ENCODE measurements at places on chromosomes 4 and X. TPM values are rescaled to one million over a fixed set of nuclear protein-coding genes. Genes with fewer than 3 reads are reported as not detected.

RAB33A gene
- total RNA-seq = not detected

TECRL gene
- not detected for total RNA-seq

DMP1 gene
- not detected for total RNA-seq

FAM47A gene
- not detected for total RNA-seq

ETDA gene
- not detected for total RNA-seq

RNF212 gene
- 0.33 TPM for total RNA-seq

ASMT gene
- not detected for total RNA-seq

LAMP2 gene
- 137 TPM for total RNA-seq

NSUN7 gene
- 0.33 TPM for total RNA-seq

RPA4 gene
- 0.83 TPM for total RNA-seq

FAM50A gene
- 15.8 TPM for total RNA-seq

FABP2 gene
- total RNA-seq = not detected

PGRMC2 gene
- 28.0 TPM for total RNA-seq

DNA sequence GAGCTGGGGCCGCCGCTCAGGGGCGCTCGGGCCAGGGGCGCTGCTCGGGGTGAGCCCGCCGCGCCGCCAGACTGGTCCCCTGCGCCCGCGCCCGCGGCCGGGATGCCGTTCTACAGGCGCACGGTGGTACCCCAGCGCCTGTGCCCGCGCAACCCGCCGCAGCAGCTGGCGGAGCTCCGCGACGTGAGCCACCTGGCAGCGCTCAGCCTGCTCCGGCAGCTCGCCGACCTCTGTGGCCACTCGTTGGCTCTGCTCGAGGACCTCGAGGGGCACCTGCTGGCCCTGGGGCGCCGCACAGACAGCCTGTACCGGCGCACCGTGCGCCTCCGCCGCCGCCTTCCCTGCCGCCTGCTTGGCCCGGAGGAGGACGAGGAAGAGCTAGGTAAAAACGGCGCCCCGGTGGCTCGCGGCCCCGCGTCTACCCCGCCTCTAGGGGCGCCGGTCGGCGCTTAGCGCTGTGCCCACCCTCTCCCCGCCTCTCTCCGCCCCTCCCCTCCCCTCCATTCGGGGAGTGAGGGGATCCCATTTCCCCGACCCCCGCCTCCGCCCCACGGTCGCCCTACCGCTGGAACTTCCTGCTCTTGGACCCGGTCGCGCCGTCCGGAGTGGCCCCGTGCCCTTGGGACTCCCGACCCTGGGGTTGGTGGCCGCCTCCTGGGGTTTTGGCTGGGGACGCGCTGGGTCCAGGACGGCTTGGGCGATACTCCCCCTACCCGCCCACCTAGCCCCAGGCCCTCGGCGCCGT, 513 bp downstream of the NHSL2 start:
- DNase-seq = no peak

GRCh38 chrX:12076046-12076445, 62.2 kb upstream of the FRMPD4 start:
- DNase-seq = peak; percentile 26

DNA sequence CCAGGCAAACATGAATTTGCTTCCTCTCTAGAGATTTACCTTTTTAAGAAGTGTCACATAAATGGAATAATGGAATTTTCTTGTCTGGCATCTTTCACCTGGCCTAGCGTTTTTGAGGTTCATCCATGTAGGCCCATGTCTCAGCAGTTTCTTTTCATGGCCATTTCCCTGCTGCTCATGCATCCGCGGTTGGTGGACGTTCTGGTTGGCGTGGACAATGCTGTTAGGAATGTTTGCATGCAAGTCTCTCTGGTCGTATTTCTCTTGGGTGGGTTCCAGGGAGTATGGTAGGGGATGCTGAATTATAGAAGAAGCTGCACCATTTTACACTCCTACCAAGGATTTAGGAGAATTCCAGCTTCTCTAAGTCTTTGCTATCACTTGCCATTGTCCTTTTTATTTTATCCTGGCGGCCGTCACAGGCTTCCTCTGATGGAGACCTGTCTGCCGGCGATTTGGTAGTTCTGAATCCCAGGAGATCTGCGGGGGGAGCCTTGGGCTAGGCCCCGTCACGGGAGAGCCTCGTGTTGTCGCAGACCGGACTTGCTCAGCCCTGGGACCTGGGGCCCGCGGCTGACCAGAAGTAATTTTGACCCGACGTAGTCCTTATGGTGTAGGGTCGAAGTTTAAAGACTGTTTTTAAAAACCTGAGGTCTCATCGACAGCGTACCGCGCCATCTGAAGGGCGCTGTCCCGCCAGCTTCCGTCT, 56.9 kb upstream of the TADA2B start:
- DNase-seq = peak; percentile 26

GRCh38 chr4:153791746-153792617, 3.1 kb upstream of the SFRP2 start:
- DNase-seq = peak; percentile 67

GRCh38 chr4:25847329-25847728, 15.5 kb downstream of the SEL1L3 start:
- no peak for DNase-seq

GRCh38 chr4:150950657-150951288, 64.3 kb downstream of the LRBA start:
- peak; percentile 11 for DNase-seq

DNA sequence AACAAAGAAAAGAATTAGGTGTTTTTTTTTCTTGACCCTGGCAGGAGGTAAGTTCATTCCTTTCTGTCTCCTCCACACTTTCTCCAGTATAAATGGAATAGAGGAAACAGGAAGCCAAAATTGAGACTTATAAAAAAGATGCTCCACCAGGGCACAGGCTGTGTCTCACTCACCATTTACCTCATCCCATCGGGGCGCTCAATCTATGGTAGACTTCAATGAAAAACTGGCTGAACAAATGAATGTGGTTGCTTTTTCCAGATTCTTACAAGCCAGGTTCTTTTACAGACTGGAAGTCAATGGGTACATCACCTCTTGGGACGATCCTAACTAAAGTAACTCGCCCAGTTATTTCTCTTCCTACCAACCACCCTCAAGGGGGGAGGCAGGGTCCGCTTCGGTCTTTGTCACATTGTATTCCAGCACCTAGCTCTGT, 685 bp downstream of the COMMD8 start:
- DNase-seq = no peak

DNA sequence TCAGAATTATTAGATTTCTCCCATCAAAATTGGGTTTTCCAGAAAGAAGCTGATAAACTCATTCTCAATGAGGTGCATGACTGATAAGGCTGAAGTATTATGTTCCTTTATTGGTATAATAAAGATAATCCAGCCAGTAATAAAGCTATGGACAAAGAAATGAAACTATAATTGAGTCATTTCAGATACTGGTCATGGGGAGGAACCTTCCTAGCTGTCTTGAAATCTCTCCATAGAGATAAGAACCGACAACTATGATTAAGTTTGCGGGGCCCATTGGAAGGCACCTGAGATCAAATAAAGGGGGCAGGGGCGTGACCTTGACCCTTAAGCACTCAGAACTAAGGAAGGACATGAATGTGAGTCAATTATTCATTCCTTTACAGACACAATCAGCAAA, 47.8 kb downstream of the RAI2 start:
- no peak for DNase-seq

DNA sequence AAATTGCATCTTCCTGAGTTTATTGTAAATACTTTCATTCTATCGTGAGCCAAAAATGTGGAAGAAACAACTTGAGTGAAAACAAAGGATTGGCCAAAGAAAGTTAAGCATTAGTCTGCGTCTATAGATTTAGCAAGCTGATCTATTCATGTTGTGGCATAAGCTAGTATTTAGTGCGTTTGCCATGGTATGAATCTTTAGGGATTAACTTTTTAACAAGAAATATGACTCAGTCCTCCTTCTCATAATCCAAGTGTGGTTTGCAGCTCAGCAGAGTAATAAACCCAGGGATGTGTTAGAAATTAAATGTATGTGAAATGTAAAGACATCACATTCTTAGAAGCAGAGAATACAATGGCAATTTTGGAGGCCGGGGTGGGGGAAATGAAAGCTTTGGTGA, 1110.9 kb downstream of the NLGN4X start:
- no peak for DNase-seq

GRCh38 chrX:8879750-8880149, 78.6 kb upstream of the FAM9A start:
- DNase-seq = peak; percentile 4

DNA sequence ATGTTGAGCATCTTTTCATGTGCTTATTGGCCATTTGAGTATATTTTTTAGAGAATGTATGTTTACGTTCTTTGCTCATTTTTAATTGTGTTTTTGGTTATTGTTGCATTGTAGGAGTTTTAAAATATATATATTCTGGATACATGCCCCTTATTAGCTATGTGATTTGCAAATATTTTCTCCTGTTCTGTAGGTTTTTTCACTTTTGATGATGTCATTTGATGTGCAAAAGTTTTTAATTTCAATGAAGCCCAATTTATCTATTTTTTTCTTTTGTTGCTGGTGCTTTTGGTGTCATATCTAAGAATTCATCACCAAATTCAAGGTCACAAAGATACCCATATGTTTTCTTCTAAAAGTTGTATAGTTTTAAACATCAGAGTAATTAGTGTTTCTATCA, 6.8 kb downstream of the ARMCX5 start:
- DNase-seq = no peak

DNA sequence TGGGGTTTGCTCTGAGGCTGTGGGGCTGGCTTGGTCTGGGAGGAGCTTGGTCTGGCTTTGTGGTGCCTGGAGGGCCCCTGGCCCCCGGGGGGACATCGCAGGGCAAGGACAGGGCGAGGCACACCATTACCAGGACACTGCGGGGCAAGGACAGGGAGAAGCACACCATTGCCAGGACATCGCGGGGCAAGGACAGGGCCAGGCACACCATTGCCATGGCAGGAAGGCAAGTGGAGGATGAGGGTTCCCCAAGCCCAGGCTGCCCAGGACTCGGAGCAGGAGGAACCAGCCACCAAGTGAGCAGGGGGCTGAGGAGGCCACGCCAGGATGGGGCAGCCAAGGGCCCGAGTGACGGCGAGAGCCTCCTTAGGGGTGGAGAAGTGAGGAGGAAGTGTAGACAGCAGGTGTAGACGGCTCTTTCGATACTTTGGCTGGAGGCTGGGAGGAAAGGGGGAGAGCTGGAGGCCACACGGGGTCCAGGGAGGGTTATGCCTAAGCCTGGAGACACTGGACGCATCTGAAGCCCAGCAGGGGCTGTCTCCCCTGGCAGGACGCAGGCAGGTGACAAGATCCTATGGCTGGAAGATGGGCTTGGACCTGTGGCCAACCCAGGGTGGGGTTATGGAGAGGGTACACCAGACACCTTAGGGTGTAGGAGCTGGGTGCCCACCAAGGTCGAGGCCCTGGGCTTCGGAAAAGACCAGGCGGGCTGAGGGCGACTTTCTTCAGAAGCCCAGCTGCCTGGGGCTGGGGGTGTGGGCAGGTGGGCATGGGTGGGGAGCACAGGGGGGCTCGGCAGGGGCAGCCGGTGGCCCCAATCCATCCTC, 7.3 kb downstream of the NKX1-1 start:
- no peak for DNase-seq

GRCh38 chr4:76105652-76106051, 31.1 kb downstream of the ART3 start:
- no peak for DNase-seq

DNA sequence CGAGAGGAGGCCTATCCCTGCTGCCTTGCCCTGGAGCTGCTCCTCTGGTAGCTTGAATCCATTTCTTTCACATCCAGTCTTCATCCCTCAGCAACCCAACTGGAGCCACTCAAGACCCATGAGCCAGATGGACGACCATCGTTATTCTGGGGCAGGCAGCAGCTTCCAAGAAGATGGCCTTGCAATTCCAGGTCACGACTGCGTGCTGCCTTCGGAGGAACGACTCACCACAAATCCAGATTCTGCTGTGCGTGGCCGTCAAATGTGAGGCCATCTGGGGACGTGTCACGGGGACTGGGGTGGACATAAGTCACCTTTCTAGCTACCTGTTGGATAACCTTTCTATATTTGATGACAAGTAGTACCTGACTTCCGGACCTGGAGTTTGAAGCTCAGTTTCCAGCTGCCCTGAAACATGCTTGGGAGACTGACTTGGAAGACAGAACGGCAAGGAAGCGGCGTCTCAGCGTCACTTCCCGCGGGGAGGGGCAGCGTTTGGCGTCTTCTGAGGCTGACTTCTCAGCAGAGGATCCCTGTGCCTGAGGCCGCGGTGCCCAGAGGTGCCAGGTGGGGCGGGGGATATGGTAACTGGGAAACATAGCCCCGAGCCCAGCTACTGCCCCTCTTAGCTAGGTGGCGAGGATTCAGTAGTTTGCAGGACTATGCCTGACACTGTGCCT, 11.7 kb upstream of the TMEM271 start:
- no peak for DNase-seq

- DNase-seq = no peak
Measured at GRCh38 chrX:38166478-38167083, 54.1 kb downstream of the SRPX start.

Data from mammary epithelial cell (primary cell).